ENCODE measurements at places on chromosomes 6 and 20.
A peak's percentile ranks its signal among the peaks of the same experiment; 100 is the strongest.

GRCh38 chr6:112024464-112024863, 29.4 kb upstream of the CCN6 start:
- DNase-seq: no peak

DNA sequence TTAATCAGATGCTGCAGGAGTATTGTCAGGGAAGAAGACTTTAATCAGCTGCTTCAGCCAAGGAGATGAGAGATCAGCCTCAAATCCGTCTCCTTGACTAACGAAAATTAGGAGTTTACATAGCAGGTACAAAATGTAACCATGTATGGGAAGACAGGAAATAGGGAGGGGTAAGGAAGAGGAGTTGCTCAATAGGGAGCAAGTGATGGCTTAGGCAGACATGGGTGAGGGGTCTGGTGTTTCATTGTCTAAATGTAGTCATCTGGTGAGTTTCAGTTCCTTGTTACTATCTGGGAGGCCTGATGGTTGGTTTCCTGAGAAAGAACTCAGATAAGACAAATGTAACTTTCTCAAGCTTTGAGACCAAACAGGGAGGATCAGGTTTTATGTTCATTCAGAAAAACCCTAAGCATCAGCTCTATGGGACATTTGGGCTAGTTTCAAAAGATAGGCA, 217.3 kb upstream of the SULF2 start:
- no peak for DNase-seq

DNA sequence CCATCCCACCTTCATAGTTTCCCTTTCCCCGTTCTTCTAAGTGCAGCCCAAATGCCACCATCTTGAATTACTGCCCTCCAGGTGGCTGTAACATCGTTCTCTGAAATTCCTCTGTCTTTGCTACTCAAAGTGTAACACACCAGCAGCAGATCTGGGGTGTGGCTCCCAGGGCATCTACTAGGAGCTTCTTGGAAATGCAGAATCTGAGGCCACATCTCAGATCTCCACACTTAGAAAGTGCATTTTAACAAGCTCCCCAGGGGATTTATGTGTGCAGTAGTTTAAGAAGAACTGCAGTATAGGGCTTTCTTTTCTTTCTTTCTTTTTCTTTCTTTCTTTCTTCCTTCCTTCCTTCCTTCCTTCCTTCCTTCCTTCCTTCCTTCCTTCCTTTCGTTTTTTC, 1.7 kb upstream of the MLIP start:
- no peak for DNase-seq

DNA sequence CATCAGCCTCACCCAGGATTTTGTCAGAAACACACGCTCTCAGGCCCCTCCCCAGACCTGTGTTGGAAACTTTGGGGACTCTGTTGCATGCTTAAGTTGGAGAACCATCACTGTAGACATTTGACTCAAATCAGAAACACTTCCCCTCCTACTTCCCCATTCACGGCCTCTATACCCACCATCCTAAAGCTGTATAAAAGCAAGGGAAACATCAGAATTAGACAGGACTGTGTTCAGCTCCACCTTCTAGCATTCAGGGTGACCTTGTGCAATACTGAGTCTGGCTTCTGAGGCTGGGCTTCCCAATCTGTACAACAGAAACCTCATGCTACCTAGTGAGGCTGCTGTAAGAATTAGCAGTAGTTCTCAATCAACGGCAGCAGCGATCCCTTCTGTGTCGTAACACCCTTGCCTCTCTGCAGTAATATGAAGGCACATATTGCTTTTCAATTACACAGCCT, 252.3 kb downstream of the LY86 start:
- DNase-seq: no peak

DNA sequence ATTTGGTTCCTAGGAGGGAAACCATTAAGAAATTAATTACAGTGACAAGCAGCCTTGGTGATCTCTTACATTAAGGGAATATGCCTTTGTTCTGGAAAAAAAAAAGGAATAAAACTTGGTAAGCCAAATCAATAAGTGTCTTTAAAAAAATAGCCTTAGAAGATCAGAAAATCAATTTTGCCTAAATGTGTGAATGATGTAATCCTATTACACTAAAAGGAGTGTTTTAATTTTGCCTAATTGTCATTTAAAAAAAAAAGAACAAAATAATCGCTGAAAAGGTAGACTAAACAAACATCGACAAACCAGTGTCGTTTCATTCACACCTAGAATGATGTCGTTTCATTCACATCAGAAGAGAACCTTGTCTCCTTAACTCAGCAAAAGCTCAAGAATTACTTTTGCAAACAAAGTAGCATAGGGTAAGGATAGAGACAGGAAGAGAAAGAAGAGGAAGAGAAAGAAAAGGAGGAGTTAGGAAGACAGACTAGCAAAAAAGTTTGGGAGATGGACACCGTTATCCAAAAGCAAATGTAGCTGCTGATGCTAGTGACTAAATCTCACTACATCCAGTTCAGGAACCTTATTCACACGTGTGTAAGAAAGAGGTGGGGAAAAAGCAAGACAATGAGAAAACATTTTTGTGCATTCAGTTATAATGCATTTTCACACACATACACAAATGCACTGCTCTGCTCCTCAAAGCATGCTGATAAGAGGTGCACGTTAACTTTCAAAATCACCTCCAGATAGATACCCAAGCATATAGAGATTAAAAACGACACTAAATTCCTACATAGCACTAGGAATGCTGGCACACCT, 60.6 kb downstream of the HIVEP2 start:
- DNase-seq: no peak

- no peak for DNase-seq
These were observed 84.3 kb downstream of the THBS2 start for GRCh38 chr6:169169375-169169774.

DNA sequence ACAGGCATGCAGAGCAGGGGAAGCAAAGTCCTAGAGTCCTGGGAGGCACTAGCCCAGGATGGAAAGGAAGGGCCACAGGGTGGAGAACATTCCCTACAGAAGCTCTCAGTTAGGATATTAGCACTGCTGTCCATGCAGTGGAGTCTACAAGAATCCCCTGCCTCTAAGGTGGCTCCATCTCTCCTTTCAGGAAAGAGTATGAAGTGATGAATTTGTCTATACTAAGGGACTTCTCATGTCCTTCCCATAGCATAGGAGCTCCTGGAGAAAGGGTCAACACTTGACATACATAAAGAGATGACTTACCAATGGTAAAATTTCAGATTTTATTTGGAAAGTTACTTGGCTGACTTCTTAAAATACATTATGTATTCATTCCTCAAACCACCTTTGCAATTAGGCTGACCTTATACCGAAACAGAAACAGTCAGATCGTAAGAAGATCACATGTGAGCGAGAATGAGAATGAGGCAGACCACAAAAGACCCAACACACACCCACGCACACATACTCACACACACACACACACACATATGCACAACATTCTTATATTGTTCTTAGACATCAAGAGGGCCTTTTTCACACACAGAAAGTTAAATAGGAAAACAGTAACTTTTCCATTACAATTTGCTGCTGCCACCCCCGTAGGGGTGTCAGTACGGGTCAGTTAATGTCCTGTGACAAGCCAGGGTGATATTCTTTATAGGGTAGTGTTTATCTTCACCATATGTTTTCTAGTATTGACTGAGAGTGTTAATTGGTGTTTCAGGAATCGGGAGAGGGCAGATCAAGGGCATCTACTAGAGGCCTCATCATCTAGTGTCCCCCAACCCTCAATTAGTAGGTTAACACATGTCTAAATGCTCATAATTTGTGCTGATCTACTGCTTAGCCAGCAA, 159.4 kb downstream of the FAXC start:
- no peak for DNase-seq

DNA sequence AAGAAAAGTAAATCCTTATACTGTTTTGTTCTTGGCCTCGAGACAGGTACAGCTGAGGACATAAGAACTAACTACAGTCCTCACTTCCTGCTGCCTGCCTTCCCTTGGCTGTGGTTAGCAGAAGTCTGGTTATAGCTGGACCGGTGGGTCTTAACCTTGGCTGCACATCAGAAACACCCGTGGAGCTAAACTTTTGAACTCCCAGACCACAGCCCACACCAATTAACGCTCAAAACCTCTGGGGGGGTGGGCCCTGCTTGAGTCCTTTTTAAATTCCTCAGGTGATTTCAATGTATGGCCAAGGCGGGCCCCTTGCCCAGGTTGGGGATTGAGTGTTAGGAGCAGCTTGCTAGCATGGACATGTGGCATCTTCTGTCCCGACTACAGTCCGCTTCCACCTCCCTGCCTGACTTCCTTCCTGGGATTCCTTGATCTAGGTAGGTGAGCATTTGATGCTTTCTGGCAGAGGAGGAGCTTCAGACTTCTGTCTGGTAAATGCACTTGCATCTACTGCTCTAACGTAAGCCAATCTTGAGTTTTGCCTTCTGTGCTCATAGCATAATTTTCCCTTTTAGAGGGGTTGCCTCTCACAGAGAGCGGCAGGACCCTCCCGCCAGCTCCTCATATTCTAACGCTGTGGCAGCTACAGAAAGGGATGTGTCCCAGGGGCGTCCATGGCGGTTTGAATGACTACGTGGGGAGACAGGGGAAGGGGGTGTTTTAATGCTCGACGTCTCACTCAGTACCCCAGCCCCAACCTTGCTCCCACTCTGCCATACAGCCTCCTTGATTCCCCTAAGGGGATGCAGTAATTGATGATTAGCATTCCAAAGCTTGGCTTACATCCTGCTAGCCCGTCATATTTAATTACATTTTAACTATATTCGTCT, 390.1 kb downstream of the ZFAND3 start:
- no peak for DNase-seq

DNA sequence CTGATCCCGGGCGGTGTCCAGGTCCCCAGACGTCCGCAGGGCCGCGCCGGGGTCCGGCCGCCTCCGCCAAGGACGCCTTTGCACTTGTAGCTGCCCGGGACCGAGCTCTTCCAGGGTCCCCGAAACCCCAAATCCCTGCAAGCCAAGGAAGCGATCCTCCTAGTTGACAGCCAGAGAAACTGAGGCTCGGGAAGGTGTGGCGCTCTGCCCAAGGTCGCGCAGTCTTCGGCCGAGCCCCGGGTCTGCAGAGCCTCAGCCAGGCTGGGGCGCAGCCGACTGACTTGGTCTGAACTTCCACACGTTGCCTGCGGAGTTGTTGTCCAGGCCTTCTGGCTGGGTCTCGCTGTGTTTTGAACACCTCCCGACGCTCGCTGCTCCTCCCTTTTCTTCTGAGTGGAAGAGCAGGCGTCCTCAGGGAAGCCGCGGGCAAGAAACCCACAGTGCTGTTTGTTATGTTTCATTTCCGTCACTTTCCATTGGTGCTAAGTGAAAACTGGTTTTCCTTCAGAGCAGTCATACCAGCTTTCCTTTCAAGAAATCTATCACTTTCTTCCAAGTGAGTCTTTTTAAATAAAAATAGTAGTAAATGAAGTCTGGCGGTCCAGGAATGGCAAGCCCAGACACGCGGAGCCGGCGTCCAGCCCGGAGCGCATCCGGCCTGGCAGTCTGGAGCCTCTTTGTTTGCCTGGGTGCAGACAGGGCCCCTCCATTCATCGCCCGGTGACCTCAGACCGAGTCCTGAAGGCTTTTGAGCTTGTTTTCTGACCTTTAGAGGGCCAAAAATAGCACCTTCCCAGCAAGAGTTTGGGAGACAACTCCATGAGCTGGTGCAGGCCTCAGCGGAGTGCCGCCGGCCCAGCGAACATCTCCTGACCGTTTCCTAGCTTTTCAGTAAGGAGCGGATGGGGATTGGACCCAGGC, 698 bp downstream of the FAM210B start:
- DNase-seq: peak; percentile 59

DNA sequence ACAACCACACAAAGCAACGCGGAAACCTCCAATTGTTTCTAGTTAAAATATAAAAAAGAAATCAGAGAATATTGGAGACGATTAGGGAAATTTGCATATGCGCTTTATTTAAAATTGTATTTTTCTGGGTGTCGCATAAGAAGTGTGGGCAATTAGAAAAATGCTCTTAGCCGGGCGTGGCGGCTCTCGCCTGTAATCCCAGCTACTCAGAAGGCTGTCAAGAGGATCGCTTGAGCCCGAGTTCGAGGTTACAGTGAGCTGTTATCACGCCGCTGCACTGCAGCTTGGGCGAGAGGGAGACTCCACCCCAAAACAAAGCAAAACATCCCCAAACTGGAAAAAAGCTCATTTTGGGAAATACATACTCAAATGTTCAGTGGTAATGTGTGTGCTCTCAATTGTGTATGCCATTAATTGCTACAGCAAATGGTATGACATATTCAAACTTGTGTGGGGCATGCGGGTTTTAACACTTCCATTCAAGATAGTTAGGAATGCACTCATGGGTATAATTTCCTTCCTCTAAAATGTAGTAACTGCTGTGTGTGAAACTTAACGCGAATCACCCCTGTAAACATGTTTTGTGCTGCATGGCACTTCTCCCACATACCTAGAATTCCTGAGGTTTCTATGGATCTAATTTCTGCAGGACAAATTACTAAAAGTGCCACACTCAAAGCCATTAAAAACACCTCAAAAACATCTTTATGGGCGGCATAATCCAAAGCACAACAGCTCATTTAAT, 54.7 kb upstream of the HFE start:
- no peak for DNase-seq
